G401 (cell line): ENCODE measurements at places on chromosomes 2 and 18. TPM values are rescaled to one million over a fixed set of nuclear protein-coding genes. Genes with fewer than 3 reads are reported as not detected.

- no peak for DNase-seq
These were observed 79.7 kb downstream of the PRKCE start for GRCh38 chr2:45731141-45731540.

GRCh38 chr2:167404627-167405284 is 516.5 kb downstream of the XIRP2 start:
- no peak for DNase-seq

- no peak for DNase-seq
These were observed 97.8 kb downstream of the ADD2 start for GRCh38 chr2:70670202-70670601.

GRCh38 chr2:181812106-181812743 is 79.3 kb upstream of the ITPRID2 start:
- no peak for DNase-seq

DNA sequence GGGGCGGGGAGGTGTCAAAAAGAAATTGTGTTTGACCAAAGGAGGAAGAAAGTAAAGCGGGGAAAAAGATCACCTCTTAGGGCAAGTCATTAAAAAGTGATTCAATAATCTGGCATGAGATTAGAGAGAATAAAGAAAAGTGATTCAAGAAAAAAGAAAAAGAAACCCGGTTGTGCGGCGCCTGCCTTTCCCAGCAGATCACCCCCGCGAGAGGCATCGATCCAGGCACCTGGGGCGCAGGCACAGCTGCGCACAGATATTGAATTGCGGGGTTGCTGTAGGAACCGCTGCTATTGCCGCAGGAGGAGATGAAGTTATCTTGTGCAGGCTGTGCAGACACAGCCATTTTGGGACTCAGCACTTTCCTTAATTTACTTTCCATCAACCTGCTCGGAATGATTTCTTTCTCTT is 71.2 kb downstream of the PLB1 start:
- no peak for DNase-seq

DNA sequence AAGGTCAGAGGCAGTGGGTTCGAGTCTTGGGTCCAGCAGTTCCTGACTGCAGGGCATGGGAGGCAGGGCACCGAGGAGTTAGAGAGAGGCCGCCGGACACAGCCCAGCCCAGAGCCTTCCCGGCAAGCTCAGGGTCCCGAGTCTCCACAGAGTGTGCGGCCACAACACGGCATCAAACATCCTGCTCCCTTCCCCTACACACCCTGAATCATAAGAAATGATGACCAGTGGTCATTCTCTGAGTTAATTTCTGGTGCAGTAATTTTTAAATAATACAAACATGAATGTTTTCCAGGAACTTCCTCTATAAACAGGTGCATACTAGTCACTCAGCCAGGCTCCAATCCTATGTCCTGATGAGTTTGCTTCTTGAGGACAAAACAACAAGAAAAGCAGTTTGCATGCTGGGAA is 118.0 kb downstream of the PXDN start:
- DNase-seq, result no peak

ACMSD gene
- total RNA-seq, result not detected in 2 replicates

DNA sequence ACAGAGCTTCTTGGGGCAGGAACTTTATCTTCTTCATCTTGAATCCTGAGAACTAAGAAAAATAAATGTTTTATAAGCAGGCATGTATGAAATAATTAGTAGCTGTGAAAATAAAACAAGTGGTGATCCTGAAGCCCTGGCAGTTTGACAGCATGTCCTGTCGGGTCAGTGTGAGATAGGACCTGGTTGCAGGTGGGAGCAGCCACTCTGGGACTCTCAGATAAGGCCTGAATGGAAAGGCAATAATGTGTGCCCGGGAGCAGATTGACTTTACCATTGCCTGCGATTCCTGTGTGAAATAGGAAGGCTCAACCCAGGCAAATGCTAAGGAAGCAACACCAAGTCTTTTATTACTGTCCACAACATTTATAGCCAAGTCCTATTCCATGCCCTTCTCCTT is 132.4 kb downstream of the LYPD6B start:
- no peak for DNase-seq

DNA sequence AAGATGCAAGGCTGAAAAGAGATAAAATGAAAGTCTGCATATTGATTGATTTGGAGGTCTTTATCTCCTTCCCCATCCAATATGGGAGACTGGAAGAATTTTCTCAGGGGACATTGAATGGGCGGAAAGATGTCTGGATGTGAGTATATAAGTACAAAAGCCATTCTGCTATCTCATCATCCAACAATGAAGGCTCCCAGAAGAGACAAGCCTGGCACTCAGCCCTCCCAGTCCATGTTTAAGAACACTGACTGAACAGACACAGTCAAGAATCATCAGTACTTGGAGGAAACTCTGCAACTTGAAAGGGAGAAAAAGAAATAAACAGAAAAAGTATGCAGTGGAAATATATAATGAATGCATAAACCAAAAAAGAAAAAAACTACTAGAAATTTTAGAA is 80.9 kb downstream of the PTRHD1 start:
- DNase-seq, result no peak

GRCh38 chr2:207928079-207928478 is 97.2 kb downstream of the PLEKHM3 start:
- no peak for DNase-seq

GRCh38 chr2:224946895-224947294 is 95.4 kb downstream of the DOCK10 start:
- no peak for DNase-seq

DNA sequence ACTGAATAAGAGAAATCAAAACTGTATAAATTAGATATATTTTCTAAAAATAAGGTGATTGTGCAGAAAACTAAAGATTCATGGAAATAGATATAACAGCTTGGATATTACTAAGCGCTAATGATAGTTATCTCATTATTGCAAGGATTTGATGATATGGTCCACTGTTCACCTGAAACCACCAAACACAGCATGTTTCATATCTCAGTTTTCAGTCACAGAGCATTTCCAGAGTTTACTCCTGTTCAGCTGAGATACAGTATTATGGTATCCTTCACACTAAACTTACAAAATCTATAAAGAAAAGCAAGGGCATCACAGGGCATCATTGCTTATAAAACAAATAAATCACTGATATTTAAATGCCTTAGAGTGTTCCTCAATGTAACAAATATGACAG is 591.6 kb downstream of the ERBB4 start:
- DNase-seq, result no peak

HOXD12 gene
- not detected in 2 replicates for total RNA-seq

GRCh38 chr2:37090019-37090477 is 5.7 kb downstream of the GPATCH11 start:
- DNase-seq, result no peak

CFC1 gene
- not detected in 2 replicates for total RNA-seq

- no peak for DNase-seq
These were observed 12.8 kb upstream of the CAVIN2 start for GRCh38 chr2:191859681-191860080.

GRCh38 chr18:51196811-51197660 is 445 bp downstream of the MEX3C start:
- DNase-seq, result peak; percentile 46

DNA sequence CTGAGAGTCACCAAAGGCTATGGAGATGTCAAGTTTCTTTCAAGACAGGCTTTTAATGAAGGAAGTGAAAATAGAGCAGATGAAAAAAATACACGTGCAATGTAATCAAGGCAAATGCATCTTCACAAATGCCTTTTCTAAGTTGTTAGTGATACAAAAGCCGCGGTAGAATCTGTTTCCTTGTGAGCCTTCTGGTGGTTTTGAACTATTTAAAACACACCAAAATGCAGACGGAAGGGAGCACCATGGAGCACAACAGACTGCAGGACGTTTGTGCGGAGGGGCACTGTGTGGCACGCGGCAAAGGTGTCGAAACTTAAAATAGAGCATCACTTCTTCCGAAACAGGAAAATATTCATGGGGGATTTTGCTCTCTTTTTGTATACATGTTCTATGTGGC is 65.0 kb upstream of the BOD1L2 start:
- no peak for DNase-seq

PSMD1 gene
- 55.3 and 73.5 TPM in 2 replicates for total RNA-seq

- no peak for DNase-seq
These were observed 68.2 kb upstream of the NEDD4L start for GRCh38 chr18:57975805-57976204.

TMEM17 gene
- total RNA-seq, result 1.3 and 2.4 TPM in 2 replicates

KIAA2012 gene
- not detected in 2 replicates for total RNA-seq

DNA sequence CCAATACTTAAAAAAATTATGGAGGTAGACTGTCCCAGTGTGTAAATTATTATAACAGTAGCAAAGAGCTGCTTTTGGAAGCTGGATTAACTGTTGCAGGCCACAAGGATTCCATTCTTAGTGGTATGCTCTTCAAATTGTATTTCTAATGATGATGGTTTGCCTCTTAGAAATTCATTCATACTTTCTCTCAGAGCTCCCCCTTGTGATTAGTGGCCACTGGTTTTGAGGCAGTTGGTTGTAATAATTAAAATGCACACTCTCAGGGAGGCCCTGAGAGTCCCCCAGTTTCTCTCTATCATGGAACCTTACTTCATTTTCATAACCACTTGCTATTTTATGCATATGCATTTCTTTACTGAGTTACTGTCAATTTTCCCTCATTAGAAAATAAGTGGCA is 122.5 kb downstream of the PLA2R1 start:
- no peak for DNase-seq

HK2 gene
- 11.3 and 17.1 TPM in 2 replicates for total RNA-seq

GRCh38 chr2:102094917-102095316 is 47.6 kb upstream of the IL1R1 start:
- DNase-seq, result no peak

MZT2A gene
- 138 and 230 TPM in 2 replicates for total RNA-seq

ALK gene
- total RNA-seq, result not detected in 2 replicates

DNA sequence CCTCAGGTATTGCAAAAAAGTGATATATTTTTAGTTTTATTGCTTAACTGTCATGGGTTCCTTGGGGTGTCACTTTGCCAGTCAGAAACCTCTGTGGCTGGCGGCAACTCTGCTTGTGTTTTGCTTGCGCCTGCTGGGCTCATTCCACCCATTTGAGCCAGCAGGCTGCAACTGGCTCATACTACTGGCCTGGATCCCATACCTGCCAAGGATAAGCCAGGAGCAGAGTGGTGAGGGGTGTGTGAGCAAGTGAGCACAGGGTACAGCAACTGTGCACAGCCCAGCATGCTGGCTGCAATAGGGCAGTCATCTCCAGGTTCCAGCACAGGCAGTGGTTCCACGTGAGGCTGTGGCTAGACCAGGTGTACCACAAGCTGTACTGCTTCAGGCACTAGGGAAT is 687.5 kb downstream of the NYAP2 start:
- no peak for DNase-seq

- DNase-seq, result no peak
These were observed 65.0 kb downstream of the BABAM2 start for GRCh38 chr2:27955384-27956161.

IL1R2 gene
- not detected in 2 replicates for total RNA-seq

DNA sequence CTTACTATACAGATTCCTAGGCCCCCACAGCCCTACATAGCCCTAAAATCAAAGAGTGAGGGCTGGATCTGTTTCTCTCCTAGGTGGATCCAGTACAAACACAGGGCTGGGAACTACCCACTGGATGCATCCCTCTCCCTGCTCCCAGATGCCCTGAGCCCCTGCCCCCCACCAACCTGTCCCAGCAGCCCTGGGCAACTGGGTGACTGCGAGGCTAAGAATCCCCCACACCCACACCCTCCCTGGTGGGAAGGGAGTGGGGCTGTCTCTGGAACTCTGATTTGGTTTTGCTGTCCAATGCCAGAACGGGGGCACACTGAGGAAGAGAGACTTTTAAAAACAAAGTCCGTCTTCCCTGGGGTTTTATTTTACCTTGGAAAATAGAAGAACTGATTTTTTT is 113.1 kb downstream of the SMAD7 start:
- no peak for DNase-seq

TNFAIP6 gene
- total RNA-seq, result not detected in 2 replicates

DNA sequence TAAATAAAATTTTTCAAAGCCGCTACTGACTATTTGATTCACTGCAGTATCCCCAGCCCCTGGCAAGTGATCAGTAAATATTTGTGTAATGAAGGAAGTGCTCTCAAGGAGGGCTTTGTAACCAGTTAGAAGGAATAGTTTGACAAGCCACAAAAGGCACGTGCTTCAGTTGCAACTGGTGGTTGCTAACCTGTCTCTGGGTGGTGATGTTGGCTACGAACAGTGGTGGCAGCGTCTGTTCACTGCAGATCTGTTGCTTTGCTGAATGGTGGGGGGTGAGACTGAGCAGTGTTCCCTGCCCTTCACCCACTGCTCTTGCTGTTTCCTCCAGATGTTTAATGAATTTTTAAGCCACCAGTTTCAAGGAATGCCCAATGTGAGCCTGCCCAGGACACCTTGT is 73.9 kb upstream of the SIX2 start:
- DNase-seq, result no peak

DNA sequence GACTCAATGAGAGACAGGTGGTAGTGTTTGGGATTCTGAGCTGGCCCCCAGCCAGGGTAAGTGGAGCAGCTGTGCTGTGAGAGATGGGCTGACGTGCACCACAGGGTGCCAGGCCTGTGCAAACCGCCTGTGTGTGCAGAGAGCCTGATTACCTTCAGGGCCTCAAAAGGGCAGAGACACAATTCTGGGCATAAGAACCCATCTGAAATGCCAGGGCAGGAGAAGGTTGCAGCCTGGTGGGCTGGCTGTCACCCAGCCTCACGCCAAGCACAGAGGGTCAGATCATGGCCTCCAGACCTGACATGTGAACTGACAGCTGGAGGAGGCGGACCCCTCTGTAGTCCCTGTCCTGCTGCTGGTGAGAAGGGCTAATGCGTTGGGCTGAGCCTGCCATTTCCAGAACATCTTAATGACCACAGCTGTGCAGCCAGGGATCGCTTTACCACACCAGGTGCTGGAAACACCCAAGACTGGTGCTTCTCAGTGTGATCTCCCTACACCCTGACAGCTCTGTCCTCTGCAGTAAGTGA is 100.9 kb downstream of the ARL4C start:
- peak; percentile 27 for DNase-seq

GRCh38 chr2:3754795-3755194 is 51.4 kb downstream of the DCDC2C start:
- no peak for DNase-seq
